NK-92 treated with Interleukin-12 subunit alpha and Interleukin-12 subunit beta, amount 100 ng/mL, for 24 hours (cell line): ENCODE measurements at places on chromosomes 2 and 18.
A peak's percentile ranks its signal among the peaks of the same experiment; 100 is the strongest.

DNA sequence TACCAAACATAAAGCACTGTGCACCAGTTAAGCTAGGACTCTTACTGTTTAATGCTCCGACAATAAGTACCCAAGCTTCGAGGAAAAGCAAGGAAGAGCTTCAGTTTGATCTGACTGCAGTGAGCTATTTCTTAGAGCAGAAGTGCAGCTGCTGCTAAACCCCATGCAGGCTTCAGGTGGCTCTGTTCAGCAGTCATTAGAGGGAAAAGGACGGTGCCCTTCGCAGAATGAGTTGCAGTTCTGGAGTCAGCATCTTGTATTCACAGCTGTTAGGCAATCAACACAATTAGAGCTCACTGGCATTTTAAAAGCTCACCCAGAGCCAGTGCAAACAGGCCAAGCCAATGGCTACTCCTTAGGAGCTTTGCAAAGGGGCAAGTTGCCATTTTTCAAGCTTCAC, 1.5 kb upstream of the CERKL start:
- no peak for DNase-seq

GRCh38 chr2:158174495-158174894, 72.8 kb downstream of the UPP2 start:
- DNase-seq, result no peak

GRCh38 chr18:2856547-2857170, 9.9 kb downstream of the EMILIN2 start:
- no peak for DNase-seq

DNA sequence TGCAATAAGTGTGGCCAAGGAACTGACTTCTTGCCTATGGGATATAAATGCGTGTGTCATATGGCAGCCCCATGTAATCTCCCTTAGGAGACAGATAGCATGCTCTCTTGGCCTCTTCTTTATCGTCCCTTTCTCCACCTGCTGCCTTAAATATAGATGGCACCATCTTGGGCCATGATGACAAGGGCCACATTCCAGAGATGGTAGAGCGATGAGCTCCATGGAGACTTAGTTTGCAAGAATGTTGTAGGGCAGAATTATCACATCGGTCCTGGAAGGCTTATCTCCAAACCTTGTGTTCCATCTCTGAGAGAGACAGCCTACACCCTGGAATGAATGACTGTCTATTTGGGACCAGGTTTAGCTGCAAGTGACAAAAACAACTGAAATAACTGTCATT, 536.7 kb downstream of the TNS1 start:
- no peak for DNase-seq

GRCh38 chr2:49004036-49004626, 150.2 kb downstream of the FSHR start:
- no peak for DNase-seq

DNA sequence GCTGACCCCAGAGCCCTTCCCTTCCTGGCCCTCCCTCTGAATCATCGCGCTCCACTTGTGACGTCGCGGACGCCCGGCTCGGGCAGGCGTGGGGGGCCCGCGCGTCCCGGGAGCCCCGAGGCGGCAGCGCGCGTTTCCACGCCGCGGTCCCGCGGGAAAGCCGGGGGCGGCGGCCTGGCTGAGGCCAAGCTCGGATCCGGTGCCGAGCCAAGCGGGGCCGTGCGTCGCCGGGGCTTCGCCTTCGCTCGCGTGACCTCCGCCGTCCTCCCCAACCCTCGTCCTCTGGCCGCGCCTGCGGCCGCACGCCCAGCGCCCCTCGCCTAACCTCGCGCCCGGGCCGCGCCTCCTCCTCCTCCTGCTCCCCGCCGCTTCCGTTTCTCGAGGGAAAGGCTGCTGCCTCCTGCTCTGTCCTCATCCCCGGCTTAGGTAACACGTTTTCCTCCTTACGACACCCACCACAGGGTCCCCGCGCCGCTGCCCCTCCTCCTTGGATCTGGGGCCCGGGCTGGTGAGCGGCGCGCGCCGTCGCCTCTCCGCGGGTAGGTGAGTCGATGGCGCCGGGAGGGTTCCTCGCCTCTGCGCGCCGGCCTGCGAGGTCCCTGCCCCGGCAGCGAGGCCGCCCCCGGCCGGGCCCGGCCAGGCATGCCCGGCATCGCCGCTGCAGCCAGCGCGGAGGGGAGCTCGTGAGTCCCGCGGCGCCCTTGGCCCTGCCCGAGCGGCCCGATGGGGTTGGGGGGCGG, at the start of gene INPP1:
Gene INPP1 (plus strand): TSS at position 54 of the 740 bp plus-strand sequence. CDS start 16,514 bp downstream, outside the sequence.
- peak; percentile 69 for DNase-seq

GRCh38 chr2:30305235-30305634, 73.9 kb downstream of the LBH start:
- DNase-seq, result no peak

GRCh38 chr2:240296476-240297255, 138.8 kb upstream of the GPC1 start:
- DNase-seq, result no peak

GRCh38 chr2:220460257-220460985, 833.0 kb downstream of the SLC4A3 start:
- no peak for DNase-seq

DNA sequence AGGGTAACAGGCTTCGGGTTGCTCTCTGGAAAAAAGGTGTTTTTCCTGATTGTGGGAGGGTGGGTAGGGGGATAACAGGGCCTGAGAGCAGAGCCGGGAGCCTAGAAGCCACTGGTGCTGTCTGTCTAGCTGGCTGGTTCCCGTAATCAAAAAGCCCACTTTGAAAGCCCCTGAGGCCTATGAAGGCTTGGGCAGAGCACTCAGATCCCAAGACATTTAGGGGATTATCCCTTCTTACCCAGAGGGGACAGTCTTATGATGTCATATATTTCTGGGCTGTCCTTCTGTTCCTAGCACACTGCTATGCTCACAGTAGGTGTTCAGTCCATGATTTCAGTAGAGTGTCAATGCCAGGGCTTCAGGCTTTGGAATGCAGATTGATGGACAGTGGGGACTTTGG, 45.1 kb downstream of the CELF4 start:
- no peak for DNase-seq

DNA sequence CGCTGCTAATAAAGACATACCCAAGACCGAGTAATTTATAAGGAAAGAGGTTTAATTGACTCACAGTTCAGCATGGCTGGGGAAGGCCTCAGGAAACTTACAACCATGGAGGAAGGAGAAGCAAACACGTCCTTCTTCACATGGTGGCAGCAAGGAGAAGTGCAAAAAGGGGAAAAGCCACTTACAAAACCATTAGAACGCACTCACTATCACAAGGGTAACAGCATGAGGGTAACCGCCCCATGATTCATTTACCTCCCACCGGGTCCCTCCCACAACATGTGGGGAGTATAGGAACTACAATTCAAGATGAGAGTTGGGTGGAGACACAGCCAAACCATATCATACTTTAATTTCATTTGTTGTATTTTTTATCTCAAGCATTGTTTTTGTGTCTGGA, 67.5 kb downstream of the ATP9B start:
- DNase-seq, result no peak

- no peak for DNase-seq
Observed at GRCh38 chr2:230901006-230901405, 24.0 kb downstream of the GPR55 start.

DNA sequence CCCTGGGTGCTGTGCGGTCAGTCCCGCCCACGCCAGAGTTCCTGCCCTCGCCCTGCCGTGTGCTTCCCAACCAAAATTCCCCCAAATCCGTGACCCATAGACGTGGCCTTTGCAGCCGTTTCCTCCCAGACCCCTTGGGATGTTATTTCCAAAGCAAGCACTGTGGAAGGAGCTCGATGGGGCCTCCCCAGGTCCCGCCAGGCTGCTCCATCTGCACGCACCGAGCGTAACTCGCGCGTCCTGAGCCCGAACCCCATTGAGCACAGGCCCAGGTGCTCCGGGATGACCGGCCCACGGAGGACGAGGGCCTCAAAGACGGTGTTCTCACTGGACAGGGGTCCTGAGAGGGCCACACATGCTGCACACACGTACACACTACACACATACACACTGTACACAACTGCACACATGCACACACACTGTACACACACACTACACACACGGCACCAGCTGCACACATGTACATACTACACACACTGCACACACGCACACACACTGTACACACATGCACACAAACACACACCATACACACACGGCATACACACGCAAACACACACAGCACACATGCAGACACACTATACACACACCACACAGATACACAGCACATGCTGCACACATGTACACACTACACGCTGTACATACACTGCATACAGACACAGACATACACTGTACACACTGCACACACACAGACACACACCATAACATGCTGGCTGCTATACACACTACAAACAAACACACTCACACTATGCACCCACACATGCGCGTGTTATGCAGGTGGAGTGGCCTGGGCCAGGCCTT, 431.2 kb upstream of the SALL3 start:
- DNase-seq, result no peak

DNA sequence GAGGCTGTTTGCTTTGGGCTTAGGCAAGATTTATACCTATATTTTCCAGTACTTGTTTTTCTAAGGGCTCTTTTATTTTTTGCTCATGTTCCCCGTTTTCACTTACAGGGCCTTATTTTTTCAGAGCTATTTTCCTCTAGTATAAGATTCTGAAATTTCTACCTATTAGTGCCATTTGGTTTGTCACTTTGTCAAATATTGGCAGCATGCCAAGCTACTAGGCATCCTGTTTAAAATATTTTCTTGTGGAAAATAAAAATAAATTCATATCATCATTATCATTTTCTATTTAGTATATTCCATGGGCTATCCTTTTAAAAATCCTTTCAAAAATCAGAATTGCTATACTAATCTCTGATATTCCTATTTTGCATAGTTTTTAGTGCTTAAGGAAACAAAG, 64.8 kb upstream of the CHST9 start:
- DNase-seq, result no peak

GRCh38 chr2:20667151-20667530, 197 bp downstream of the GDF7 start:
- no peak for DNase-seq

DNA sequence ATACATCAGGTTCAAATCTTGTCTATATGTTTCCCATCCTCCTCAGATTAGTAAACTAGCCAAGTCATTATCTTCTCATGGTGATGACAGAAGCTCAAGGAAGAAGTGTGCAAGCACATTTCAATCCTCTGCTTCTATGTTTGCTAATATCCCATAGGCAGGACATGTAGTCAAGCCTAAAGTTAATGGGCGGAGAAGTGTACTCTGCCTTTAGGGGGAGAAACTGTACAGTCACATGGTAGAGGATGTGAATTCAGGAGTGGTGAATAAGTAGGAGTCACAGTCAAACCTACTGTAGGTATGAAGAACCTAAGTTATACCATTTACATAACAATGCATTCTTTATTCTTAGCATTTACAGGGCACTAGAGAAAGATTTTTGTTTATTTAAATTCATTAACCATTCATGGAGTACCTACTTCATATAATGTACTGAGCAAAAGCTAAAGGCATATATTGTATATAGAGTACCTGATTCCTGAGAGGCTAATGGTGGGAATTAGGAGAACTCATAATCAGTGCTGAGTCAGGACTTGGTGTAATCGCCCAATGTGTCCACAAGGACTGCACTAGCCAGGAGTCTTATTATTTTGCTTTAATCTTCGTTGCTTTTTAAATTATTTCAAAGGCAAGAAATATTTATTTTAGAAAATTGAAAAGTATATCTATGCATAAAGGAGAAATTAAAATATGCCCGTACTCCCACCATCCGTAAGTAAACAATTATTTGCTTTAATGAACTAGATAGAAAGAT, 394.3 kb upstream of the ETAA1 start:
- no peak for DNase-seq

GRCh38 chr2:104863468-104864279, 9.8 kb downstream of the POU3F3 start:
- no peak for DNase-seq

GRCh38 chr18:50159654-50160046, 35.3 kb downstream of the MYO5B start:
- no peak for DNase-seq
